AG09309 (cell line): ENCODE measurements at places on chromosomes 6 and 20.

- no peak for DNase-seq
These were observed 3.6 kb downstream of the PPP1R14C start for GRCh38 chr6:150146436-150146835.

GRCh38 chr6:27776504-27776903, 135.7 kb downstream of the OR2B2 start:
- DNase-seq = no peak

DNA sequence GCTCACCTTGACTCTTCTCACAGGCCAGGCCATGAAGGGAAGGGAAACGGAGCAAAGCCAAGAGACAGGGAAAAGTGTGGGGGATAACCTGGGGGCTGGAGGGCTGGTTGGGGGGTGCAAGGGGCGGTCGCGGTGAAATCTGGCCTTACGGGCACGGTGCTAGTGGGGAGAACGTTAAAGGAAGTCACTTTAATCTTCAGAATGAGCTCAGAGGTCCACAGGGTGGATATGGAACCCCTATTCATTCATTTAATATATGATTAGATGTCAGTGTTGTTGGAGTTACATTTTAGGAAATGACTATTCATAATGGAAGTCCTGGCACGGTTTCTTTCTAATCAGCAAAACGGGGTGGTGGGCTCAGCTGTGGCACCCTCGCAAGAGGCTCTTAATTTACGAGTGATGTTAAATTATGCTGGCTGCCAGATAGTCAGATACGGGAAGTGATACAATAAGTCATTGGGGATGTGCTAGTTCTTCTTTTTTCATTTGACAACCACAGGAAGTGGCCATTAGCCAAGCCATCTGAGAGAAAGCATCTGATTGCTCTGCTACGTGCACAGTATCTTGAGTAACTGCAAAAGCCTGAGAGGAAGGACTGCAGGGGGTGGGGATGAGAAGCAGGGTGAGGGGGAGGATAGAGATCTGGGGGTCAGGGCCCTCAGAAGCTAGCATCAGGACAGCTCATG, 253.0 kb downstream of the QKI start:
- no peak for DNase-seq

- DNase-seq = no peak
These were observed 24.7 kb downstream of the PACSIN1 start for GRCh38 chr6:34490390-34491090.

GRCh38 chr6:137884149-137884909, 17.3 kb downstream of the TNFAIP3 start:
- no peak for DNase-seq

- no peak for DNase-seq
These were observed 425.9 kb upstream of the RNF217 start for GRCh38 chr6:124536157-124536841.

DNA sequence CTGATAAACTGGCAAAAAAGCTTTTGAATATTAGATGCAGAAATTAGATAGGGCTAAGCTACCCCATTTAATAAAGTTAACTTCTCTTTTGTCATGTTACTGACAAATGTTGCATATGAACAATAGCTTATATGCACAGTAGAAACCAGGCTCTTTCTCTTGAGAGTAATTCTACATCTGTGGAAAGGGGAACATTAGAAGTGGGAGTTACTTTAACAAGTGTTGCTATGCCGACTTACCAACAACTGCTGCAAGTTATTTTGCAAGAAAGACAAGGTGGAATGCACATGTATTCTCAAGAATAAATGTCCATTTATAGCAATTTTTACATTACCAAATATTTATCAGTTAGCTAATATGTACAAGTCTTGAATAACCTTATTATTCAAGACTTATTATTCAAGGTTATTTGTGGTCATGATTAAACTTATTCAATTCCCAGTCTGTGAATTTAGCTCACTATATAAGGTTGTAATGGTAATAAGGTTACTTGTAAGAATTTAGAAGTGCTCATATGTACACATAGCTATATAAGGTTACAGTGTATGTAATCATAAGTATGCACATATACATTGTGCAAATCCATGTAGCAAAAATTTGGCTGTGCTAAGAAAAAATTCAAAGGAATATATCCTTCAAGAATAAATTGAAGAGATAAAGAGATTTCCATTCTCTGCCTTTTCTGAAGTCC, 38.3 kb downstream of the ADGRG6 start:
- DNase-seq = no peak

GRCh38 chr6:29919506-29920445, 22.6 kb upstream of the HLA-A start:
- DNase-seq = no peak

- DNase-seq = no peak
These were observed 6.0 kb upstream of the HSF2 start for GRCh38 chr6:122393351-122393896.

DNA sequence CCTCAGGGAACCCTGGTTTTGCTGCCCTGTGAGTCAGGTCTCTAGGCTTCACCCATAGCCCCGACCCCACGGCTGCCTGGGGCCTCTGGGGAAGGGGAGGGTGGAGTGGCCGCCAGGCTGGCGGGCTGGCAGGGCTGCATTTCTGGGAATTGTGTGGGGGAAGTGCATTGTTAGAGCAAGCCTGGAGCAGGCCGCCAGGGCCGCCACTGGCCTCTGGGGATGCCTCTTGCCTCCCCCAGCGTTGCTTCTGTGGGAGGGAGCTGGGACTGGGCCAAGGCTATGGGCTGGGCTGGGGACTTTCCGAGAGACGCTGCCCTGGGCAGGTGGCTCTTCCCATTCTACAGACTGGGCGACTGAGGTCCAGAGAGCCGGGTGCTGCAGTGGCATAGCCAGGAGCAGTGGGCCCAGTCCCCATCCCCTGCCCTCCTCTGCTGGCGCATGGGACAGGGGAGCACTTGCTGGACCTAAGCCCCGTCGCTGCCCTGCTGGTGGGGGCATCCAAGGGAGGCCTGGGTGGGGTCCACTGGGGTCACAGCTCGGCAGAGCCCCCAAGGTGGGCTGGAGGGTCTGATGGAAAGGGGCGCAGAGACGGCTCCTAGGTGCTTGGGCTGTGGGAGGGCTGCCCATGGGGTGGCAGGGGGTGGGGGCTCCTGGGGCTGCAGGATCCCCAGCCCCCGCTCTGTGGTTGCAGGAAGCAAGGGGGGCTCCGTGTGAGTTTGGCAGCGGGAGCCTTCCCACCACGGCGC, 6.6 kb upstream of the SOX18 start:
- no peak for DNase-seq

- DNase-seq = no peak
These were observed 46.9 kb upstream of the DACT2 start for GRCh38 chr6:168366473-168366872.

GRCh38 chr6:126661646-126662045, 321.7 kb downstream of the CENPW start:
- peak; percentile 62 for DNase-seq

DNA sequence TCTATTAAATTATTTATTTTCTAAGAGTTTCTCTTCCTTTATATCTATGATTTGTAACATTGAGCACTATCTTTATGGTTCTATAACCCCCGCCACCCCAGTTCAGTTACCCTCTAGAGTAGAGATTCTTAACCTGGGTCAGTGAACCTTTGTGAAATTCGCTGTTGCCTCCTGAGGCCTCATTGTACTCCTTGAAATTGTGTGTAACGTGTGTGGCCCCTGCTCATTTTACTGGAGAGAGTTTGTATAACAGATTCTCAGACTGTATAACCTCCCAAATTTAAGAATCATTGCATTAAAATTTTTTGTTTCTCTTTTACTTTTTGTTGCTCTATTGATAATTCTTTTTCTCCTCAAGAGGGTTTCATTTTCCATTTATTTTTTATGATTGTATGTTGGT, 65.3 kb downstream of the ADGRG6 start:
- DNase-seq = no peak

- DNase-seq = no peak
These were observed 500.8 kb downstream of the PRKN start for GRCh38 chr6:162226803-162227202.
